ENCODE measurements at places on chromosomes 4 and X. TPM values are rescaled to one million over a fixed set of nuclear protein-coding genes. Genes with fewer than 3 reads are reported as not detected.
A peak's percentile ranks its signal among the peaks of the same experiment; 100 is the strongest.

DNA sequence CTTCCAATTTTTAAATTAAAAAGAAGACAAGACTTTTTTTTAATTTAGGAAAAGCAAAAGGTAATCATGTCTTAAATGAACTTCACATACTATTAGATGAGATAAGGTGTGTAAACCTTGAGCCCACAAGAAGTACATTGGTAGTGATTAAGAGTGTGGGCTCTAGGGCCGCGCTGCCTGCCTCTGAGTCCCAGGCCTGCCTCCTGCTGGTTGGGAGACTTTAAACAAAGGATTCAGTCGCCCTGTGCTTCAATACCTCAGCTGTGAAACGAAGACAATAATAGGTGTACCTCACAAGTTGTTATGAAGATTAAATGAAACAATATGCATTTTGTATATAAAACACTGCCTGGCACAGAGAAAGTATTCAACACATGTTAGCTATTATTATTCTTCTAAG is 95.9 kb upstream of the MYOZ2 start:
- H3K27ac ChIP-seq = peak overlapping the region; percentile 99
- no peaks in the 10 kb centered on the region for H3K36me3 ChIP-seq
- peaks cover 14% of the 10 kb centered on the region for H3K4me1 ChIP-seq
- H3K27me3 ChIP-seq = no peaks in the 10 kb centered on the region

DNA sequence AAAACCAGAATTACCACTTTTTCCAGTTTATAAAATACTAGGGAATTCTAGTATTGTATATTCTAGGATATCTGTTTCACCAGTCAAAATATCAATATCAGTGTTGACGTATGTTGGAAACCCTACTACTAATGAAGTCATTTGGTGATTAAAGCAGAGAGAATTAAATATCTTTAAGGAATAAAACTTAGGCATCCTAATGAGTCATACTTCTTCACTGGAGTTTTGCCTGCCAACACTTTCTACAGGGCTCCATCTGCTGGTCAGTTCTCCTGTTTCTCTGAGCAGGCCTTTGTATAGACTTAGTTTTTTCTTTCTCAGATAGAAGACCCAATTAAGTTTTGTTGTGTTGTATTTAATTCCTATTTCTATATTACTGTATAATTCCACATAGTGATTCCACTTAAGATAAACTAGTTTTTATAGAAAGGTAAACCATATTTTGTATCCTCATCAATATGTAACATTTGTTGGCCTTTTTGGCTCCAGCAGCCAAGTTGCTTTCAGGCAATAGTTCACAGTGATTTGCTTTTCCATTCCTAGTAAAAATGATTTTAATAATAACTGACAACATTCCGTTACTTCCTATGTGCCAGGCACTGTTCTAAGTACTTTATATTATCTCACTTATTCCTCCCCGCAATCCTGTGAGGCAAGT is 3.5 kb downstream of the AP1AR start:
- no peaks in the 10 kb centered on the region for H3K4me1 ChIP-seq
- H3K27ac ChIP-seq = no peak overlapping the region
- H3K4me3 ChIP-seq = no peak overlapping the region
- H3K27me3 ChIP-seq = no peaks in the 10 kb centered on the region

The RNF128 gene
- total RNA-seq = not detected

The MEPE gene
- total RNA-seq = not detected

The UGT2B17 gene
- not detected for total RNA-seq

DNA sequence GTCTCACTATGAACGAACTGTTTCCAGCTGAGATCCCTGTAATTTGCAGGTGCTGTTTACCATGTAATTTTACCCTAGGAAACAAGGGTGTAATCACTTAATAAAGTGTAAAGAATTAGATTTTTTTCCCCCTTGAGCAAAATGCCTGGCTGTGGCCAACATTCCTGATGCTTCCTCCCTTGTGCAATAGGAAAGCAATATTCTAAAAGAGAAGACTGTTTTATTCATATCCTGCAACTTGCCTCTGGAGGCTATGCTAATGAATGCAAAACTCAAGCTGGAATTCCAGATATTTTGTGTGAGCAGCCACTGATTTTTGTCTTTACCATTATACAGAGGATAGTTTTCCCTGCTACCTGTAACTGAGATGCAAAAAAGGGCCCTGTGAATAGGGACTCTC is 98.0 kb downstream of the AWAT2 start:
- H3K4me1 ChIP-seq = no peaks in the 10 kb centered on the region
- no peaks in the 10 kb centered on the region for H3K36me3 ChIP-seq
- no peak overlapping the region for H3K4me3 ChIP-seq
- H3K27me3 ChIP-seq = no peaks in the 10 kb centered on the region
- no peak overlapping the region for H3K27ac ChIP-seq

DNA sequence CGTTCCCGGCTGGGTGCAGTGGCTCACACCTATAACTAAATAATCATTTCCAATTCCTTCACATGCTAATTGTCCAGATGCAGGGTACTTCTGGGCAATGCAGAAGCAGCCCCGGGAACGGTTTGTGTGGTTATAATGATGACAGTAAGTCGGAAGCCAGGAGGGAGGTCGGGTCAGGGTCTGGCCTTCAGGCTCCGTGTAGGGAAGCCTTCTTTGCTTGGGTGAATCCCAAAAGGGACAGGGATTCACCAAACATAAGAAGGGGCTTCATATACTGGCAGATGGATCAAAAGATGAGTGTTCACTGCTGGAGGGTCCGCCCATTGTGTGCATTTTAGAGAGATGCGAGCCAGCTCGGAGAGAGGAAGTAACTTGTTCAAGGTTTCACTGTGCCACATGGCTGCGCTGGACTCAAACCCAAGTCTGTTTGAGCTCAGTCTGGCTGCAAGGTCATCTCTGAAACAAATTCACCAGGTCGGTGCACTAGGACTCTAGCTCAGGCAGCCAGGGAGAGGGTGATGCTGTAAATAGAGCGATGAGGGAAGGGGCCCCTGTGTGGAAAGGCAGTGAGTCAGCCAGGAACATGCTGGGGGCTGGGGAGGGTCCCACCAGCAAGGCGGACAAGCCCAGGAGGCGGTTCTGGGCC is 4.8 kb upstream of the KIAA0232 start:
- H3K27me3 ChIP-seq = no peaks in the 10 kb centered on the region
- H3K36me3 ChIP-seq = no peaks in the 10 kb centered on the region
- H3K27ac ChIP-seq = no peak overlapping the region
- no peak for DNase-seq
- no peak overlapping the region for H3K4me3 ChIP-seq
- no peaks in the 10 kb centered on the region for H3K4me1 ChIP-seq

GRCh38 chr4:177596035-177596434 is 153.8 kb upstream of the AGA start:
- no peaks in the 10 kb centered on the region for H3K36me3 ChIP-seq
- H3K27ac ChIP-seq = no peak overlapping the region
- no peak overlapping the region for H3K4me3 ChIP-seq
- DNase-seq = no peak
- H3K4me1 ChIP-seq = no peaks in the 10 kb centered on the region

The PAGE1 gene
- total RNA-seq = not detected

The PRRG1 gene
- total RNA-seq = 14.4 TPM

All from uterus (tissue), 4 donors.